ENCODE measurements at places on chromosomes 7 and 10.

DNA sequence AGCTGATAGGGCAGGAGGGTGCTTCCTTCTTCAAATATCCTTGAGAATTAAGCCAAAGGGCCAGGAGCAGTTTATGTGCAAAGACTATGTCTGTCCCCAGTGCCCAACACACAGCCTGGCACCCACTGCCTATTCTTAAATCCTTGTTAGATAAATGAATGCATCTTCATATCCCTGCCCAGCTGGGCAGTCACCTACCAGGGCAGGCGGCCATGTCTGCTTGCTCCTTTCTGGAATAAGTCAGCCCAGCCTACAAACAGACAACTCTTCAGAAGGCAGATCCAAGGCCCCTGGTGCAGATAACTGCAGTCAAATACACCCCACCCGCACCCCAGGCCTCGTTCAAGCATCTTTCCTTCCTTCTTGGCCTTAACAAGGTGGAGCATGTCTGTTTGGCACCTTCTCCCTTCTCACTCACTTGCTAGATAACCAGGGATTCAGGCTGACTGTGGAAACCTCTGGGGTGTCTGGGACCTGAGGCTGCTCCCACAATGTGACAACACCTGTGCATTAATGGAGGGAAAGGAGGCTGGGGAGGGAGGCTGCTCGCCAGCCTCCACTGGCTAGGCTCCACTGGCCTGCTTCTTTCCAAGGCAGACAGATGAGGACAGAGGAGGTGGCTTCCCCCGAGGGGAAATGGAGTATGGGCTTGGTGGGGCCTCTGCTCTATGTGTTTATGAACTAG, 59.9 kb upstream of the COL13A1 start:
- no peak for DNase-seq

DNA sequence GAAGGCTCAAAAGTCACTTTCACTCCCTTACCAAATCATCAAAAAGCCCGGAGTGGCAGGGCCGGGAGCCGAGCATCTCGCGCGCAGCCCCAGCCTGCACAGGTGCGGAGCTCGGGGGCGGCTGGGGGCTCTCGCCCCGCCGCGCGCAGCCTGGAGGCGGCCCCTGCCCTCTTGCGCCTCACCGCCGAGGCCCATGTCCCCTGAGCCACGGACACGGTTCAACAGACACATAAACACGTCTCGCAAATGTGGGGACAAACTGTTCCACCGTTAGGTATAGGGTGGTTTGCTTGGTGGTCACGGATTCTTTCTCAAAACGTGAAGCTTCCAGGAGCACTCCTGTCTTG, 700 bp downstream of the GSAP start:
- DNase-seq, result no peak

GRCh38 chr7:70849580-70850235, 282.2 kb upstream of the GALNT17 start:
- no peak for DNase-seq

DNA sequence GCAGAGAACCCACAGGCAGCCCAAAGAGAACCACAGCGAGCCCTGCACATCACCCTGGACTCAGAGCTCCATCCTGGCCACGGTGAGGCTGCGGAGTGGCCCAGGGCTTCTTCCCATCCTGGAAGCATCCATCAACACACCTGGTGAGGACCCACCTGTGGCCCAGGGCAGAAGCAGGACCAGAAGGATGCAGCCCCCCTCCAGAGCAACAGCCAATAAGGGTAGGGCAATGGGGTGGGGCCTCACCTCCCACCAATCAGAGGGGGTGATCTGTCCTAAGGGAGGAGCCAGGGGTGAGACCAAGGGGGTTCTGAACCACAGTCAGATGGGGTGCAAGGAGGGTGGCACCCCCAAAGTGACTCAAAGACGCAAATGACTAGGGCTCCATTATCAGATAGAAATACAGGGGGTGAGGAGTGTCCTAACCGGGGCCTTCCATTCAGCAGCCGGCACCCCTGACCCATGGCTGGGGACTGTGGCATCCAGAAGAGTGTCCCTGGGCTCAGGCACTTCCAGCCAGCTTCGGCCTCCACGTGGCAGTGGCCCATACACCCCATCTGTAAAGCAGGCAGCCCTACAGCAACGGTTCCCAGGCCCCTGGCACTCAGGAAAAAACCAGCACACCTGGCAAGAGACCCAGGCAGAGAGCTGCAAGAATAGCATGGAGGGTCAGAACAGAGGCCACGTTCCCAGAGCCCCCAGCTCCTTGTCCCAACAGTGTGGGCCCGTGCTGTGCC, 36.9 kb downstream of the STK32C start:
- DNase-seq, result no peak

DNA sequence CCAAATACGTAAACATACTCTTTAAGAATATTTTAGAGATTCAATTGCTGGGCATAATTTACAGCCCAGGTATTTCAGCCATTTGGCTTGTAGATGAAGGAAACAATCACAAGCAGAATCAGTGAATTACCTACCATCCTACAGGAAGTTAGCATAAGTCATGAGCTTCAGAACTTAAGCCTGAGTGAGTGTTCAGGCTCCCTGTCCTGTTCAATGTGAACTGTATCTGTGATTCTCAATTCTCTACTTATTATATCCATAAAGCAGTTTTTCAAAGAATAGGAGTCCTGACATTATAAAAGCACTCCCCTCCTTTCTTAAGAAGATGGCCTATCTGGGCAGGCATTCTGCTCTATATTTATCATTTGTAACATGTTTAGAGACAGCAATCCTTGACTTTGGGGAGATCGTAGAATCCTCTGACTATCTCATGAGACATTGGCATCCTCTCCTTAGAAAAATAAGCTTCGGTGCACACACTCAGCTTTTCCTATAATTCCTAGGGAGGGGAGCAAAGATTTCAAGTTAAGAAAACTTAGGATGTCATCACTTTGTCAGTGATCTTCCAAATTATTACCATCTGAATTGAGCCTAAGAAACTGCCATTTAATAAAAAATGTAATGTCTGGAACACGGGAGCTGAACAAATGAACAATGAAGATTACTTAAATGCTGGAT, 645.2 kb upstream of the IGFBP3 start:
- DNase-seq, result no peak
